Activated CD8-positive, alpha-beta memory T cell treated with anti-CD3 and anti-CD28 coated beads for 1 hour (primary cell): ENCODE measurements at places on chromosomes 2 and 18.
A peak's percentile ranks its signal among the peaks of the same experiment; 100 is the strongest.

DNA sequence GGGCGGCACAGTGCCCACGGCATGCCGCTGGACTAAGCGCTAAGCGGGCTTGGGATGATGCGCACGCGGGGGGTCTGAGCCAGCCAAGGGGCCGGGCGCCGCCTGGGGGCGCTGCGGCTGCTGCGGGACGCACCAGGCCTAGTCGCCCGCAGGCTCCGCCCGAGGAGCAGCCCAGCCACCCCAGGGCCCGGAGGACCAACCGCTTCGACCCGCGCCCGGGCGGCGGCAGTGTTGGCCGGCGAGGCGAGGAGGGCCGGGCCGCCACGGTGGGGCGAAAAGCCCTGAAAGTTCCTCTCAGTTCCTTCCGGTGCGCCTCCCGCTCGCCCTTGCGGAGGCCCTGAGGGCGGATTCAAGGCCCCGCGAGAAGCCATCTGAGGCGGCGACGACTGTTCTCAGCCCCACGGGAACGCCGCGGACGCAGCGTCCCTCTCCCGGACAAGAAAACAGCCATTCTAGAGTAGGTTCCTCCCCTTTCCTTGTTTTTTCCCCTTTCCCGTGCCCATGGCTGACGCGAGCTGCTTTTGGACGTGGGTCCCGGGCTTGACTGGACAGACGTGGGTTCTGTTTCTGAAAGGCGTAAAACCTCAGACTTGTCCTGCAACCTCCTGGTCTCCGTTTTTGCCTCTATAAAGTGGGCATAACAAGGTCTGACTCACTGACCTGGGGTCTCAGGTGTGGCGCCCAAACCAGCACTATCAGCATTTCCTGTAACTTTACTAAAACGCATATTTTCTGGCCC is at the start of gene ANKAR:
TSS of gene ANKAR (plus strand) at position 297 of the 739 bp plus-strand sequence. CDS start 1,821 bp downstream, outside the sequence.
- DNase-seq = peak; percentile 45

- no peak for DNase-seq
Observed at GRCh38 chr2:163610817-163611556, 124.8 kb downstream of the FIGN start.

DNA sequence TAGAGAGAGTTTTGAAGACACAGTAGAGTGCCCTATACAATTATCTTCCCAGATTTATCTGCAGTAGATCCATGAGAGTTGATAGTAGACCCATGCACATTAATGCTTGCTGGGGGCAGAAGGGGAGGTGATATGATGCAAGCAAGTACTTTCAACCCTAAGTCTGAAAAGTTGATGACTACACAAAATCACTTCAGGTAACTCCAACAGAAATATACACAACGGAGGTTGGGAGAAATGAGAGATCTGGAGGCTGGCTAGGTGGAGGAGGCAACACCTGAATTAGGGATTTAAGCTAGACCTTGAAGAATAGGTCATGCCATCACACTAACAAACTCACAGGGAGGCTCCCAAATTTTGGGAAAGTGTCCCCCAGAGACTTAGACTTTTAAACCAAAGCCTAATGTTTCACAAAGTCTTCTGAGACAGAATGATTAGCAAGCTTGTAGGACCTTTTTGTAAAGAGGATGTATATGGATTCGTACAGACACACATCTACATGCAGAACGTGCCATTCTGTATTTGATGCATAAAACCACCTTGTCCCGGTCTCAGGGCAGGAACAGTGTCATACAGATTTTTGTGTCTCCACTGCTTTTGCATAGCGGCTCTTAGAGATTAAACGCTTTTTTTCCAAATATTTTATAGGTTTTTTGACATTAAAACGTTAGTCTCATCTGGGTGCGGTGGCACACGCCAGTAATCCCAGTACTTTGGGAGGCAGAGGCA is 937 bp upstream of the STAMBP start:
- no peak for DNase-seq

DNA sequence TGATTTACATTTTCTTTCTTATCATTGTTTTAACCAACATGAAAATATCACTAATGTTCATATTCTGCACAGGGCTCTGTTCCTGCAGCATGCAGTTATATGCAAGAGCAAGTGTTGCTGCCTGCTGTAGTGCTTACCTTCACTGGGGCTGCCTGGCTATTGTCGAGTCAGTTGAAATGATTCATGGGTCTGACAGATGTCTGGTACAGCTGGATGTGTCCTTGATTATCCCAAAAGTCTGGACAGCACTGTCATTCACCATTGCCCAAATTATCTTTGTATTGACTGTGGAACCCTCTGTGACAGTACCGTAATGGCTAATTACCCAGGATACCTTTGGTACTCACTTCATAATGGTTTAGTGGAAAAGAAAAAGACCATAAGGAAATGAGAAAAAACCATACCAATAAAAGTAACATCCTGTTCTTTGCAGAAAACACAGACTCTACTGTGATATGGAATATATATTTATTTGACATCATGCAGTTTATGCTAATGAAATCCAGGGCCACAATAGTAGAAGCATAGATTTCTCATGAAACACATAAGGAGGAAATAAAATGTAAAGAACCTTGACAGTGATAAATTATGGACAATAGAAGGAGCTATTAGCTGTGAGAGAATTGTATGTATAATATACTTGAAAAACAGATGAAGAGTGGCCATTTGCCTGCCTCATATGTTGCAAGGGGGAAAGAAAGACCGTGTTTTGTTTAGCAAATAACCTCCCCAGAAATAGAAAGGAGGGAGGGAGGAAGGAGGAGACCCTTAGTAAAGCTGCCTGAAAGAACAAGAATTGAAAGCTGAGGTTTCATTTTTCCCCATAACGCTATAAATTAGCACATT is 249.8 kb upstream of the ATP5MC3 start:
- DNase-seq = no peak

DNA sequence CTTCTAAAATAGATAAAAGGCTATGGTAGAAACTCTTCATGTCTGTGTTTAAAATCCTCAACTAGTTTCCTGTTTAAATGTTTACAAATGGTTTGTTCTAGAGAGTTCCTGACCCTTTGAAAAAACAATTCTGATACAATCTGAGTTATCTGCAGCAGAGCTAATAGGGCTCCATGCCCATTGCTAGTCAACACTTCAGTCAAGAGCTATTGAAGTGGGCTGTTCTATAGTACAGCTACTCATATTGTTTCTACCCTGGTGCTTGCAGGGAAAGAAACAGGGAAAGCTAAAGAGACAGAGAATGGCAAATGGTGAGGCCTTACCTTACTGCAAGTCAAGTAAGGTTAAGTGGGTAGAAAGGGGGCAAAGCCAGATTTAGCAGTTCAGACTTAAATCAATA is 112.3 kb upstream of the CAVIN2 start:
- no peak for DNase-seq

DNA sequence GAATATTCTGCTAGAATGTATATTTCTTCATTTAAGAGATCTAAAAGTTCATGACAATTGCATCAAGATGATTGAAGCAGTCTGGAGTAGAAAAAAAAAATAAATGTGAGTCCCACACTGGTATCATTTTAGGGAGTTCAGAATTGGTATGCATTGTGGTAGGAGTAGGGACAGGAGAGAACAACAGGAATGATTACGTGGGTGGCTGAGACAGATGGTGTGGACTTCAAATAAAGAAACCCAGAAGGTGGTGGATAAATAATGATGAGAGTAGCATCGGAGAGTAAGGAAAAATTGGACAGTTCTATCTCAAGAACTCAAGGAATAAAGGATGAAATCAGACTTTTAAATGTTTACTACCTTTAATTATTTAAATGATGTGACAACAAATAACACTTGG is 289.6 kb downstream of the GALNT13 start:
- DNase-seq = no peak

DNA sequence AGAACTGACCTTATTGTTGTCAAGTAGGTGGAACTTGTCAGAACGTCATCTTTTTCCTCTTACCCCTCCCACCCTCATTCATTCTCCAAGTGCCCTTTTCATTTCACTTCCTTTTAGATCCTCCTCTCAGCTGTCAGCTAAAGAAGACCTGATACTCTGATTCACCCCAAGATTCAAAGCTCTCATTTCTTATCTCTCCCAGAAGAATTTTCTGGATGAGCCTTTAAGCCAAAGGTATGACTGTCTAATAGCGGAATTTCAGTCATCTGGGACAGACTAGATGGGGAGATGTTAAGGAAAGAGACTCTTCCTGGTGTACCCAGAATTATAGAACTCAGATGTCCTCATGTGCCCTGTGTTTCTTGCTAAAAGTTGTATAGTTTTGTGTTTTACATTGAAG is 53.9 kb downstream of the TCF7L1 start:
- no peak for DNase-seq

GRCh38 chr2:177430411-177430810 is 37.8 kb downstream of the AGPS start:
- DNase-seq = no peak

GRCh38 chr2:17362956-17363355 is 155.3 kb downstream of the RAD51AP2 start:
- no peak for DNase-seq

GRCh38 chr2:16617282-16618266 is 48.1 kb downstream of the CYRIA start:
- DNase-seq = no peak

DNA sequence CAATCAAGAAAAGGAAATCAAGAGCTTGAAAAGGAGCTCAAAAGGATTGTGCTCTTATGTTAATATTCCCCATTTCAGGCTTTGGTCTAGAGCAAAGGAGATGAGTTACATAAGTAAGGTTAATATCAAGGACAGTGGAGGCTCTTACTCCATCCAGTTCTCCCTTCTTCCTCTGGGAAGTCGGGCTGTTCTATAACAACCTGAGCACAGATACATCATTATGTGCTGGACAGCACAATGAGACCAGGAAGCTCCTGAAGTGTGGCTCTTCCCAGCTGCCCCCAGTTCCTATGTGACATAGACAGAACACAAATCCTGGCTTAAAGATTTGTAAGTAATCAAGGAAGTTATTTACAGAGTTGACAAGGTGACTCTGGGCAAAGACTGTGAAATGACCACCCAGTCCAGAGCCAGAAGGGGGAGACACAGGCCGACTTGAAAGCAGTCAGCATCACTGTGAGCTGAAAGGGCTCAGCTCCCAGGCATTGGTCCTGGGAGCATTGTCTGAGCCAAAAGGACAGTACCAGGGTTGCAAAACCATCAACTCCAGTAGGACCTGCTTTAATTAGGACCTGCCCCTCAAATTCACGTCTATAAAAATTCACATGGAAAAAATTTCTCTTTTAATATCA is 917.6 kb upstream of the ACVR2A start:
- DNase-seq = no peak

- DNase-seq = no peak
Observed at GRCh38 chr2:240275386-240275785, 134.9 kb upstream of the OTOS start.
